GM13977 (cell line): ENCODE measurements at places on chromosomes 12 and 14.

DNA sequence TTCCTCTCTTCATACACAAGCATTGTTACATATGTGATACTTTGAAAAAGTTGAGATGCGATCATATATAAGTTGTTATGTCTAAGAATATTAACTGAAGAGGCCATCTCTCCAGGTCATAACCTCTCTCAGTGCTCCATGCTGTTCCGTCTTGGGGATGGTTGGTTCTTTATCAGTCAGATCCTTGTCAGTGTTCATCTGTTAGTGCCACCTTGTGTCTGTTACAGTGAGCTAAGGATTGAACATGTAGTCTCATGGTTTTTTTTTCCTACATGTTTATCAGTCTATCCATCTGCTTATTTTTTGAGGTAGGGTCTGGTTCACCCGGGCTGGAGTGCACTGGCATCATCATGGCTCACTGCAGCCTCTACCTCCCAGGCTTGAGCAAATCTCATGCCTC lies 30.5 kb downstream of the EP400 start:
- no peak for DNase-seq

- DNase-seq: no peak
Measured at GRCh38 chr12:7555752-7556151, 52.2 kb upstream of the CD163 start.

GRCh38 chr14:33364466-33364865 lies 425.8 kb downstream of the NPAS3 start:
- no peak for DNase-seq

GRCh38 chr12:5022025-5022424 lies 21.7 kb upstream of the KCNA5 start:
- no peak for DNase-seq

DNA sequence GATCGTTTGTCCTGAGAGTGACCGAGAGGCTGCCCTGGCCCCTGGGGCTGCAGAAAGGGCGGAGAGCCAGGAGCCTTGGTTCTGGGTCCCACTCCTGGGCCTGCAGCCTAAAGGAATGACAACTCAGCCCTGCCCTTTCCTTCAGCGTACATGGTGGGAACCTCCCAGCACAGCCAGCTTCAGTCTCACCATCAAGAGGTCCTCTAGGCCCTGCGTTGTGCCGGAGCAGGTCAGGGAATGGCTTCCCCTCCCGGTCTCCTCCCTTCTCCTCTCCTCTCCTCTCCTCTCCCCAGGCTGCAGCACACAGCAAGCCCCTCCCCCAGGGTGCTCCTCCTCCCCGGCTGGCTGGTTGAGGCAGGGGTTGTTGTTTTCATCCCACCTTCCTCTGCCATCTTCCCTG lies 44.6 kb upstream of the TUNAR start:
- no peak for DNase-seq

DNA sequence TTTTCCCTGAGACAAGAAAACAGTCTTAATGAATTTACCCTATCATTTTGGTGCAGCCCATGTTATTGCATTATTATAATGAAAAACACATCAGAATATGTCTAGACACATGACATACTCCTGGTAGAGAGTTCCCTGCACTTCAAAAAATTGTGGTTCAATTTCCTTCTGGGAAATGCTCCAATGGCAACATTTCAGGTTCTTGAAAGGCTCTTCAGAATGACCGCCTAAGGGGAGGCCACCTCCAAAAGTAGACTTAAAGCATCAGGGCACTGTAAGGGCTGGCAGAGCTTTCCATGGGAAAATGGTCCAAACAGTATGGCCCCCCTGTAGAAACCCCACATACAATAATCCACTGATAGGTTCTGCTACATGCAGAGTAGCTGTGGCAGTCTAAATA lies 110.7 kb downstream of the SLC25A21 start:
- no peak for DNase-seq

GRCh38 chr12:25328072-25328712 lies 77.5 kb upstream of the KRAS start:
- DNase-seq: no peak

GRCh38 chr14:59130462-59130861 lies 58.0 kb upstream of the DAAM1 start:
- no peak for DNase-seq

DNA sequence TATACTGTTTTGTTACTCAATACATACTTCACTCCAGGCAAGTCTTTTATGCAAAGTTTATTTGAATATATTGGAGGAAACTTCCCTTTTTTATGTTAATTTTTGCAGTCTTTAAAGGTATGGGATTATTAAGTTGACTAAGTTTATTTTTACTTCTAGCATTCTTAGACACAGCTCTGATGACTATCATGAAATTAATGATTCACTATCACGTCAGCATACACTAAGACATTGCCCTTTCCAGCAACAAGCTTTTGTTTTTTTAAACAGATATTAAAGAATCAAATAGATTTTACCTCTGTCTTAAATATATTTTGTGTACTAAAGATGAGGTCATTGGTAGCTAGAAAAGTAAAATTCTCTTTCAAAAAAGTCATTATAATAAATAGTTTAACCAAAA lies 52.1 kb downstream of the DERA start:
- no peak for DNase-seq

DNA sequence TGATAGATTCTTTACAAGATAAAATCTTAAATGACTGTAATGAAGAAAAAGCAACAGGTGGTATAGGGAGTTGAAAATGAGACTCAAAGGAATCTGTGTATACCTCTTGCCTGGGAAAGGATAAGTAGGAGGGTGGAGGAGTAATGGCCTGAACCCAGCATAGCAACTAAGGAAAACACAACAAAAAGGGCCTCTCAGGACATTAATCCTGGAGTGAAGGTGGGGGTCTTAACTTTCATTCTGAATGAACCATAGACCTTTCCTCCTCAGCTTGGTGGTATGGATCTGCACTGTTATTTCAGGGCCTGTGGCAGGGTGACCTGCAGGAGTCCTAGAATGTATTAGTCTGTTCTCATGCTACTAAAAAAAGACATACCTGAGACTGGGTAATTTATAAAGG lies 185.6 kb downstream of the AKAP6 start:
- no peak for DNase-seq
